Left lung (tissue), 14 donors: ENCODE measurements at places on chromosomes 7 and 10. TPM values are rescaled to one million over a fixed set of nuclear protein-coding genes. Genes with fewer than 3 reads are reported as not detected.

DNA sequence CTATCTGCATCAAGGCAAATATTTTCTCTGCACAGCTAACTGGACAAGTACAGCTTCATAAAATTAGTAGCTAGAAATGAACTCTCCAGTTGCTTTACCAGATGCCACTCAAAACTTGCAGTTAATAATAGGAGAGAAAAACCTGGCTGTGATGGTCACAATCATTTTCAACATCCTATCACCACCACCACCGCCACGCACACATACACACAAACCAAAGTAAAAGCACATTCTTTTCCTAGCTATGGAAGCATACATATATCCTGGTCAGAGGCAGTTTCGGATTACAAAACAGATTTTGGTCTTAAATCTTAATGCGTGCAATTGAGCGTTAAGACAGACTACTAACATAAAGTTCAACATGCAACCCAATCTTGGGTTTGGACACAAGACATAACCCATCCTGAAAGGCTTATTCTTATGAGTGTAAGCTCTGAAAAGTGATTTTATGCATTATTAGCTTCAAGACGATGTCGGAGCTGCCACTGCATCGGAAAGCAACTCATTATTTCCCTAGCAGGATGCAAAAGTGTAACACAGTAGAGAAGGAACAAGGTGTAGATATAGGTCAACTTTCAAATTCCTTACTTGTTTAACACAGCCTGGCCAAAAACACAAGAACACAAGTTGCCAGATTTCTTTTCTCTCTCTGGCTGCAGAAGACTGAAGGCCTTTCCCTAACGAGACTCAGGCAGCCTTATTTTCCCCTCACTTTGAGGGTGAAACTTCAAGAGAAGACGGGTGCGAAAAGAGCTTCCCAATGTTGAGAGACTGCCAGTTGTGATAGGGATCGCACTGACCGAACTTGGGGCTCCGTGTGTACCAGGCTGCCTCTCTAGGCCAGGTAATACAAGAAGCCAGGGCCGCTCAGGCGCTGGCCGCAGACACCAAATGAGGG, 1.2 kb downstream of the CACUL1 start:
- DNase-seq, result no peak

- no peak for DNase-seq
Measured at GRCh38 chr7:67863911-67864310, 867.3 kb downstream of the TYW1 start.

DNA sequence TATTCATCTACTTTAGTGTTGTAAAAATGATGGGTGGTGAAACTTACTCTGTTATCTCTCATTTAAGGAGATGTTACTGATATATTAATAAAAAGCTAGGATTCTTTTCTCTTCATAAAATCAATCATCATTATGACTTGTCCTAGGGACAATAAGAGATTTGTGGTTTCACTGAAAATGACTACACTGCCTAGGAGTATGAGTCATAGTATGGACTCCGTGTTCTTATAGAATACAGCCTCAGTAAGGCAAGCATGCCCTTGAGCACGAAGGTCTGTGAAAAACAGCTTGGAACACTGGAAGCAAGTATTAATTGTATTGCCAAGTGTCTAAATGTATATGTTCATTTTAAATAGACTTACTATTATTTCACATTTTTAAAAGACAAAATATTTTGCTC, 749.2 kb upstream of the PCDH15 start:
- no peak for DNase-seq

GRCh38 chr10:60732807-60733516, 45.3 kb upstream of the CDK1 start:
- DNase-seq, result peak; percentile 65

GRCh38 chr7:46127814-46128213, 206.7 kb upstream of the IGFBP3 start:
- no peak for DNase-seq

DNA sequence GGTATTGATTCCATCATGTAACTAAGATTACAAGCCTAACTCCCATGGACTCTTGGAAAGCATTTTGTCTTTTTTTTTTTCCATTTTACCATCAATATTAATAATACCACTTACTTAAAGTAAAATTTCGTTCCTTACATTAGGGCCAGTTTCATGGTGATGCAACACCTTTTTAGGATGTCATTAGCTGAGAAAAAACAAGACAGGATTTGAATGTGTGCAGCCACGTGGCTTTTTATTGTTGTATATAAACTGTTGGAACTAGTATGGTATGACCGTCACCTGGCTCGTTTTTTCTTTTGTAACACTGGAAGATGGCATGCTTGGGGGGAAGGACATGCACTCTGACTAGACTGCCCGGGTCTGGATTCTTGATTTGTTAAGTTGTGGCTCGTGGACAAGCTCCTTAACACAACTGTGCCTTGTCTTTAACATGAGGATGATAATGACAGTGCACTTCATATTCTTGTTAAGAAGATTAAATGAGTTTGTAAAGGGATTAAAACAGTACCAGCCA, 42.1 kb downstream of the ARHGAP21 start:
- DNase-seq, result no peak

DNA sequence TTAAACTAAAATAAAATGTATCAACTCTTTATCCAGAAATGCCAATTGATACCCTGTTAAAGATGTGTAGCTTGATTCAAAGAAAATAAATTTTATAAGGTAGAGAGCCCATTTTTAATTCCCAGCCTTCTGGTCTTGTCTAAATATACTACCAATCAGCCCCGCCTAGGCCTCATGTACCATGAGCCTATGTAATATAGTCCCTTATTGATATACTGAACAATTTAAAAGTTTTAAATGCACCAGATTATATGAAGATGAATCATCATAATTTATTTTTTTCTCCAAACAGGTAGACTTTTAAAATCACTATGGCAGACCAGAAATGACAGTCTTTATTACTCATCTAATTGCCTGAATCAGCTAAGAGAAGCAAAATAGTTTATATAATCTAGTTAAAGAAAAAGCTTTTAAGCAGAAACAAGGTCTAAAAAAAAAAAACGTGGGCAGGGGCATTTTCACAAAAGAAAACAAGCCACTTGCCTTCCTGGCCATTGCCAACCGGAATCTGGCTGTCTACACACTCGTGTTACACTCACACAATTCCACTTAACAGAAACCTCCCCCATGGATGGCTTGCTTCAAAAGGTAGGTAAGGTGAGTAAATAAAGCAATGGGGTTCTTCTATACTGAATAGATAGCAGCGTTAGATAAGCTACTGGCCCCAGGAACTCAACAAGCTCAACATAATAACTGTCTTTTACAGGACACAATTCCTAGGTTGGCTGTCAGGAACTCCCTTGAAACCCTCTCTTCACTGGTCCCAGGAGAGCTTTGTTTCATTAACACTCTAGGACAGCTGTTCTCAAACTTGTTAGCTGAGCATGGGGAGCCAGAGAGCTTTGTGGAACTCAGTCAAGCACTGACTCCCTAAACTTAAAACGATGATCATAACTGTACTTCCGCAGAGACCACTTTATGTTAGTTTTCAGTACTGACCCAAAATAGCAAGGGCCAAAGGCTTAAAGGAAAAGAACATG, 37.2 kb downstream of the RAPGEF5 start:
- DNase-seq, result no peak

Gene NACAD
- polyA plus RNA-seq, result 10.9 TPM

Gene KIAA1217
- 57.2 TPM for polyA plus RNA-seq

Gene DHTKD1
- 17.9 TPM for polyA plus RNA-seq

Gene ERVW-1
- polyA plus RNA-seq, result 2.2 TPM
